ENCODE measurements at places on chromosomes 13 and 19.

DNA sequence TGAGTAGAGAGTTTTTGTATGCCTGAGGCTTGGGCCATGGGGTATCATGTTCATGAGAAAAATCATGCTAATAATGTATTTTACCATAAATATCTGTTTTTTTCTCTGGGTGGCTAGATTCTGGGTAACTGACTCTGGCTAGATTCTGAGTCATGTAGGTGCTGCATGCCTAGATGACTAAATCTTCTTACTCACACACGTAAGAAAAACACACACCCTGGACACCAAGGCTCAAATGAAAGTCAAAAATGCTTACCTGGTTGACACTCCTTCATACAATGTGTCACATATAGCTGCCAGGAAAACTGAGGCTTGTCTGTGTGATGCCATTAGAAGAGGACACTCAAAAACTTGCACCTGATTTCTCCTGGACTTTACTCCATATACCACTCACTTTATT is 597.4 kb upstream of the SLITRK1 start:
- peak; percentile 15 for DNase-seq

DNA sequence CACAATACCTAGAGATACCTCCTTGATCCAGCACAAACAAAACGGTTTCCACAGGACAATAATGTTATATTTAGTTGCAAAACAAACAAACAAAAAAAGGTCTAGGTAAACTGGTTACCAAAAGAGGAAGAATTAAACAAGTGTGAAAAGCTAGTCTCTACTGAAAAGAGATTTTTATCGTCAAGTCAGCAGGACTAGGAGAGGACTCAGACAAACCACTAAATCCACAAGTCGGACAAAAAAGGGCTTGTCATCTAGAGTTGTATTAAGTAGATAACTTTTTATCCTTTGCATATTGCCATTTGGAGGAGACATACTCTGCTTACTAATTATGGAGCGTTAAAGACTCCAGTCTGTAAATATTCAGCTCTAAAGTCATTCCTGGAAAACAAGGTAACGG is 9.9 kb upstream of the KPNA3 start:
- no peak for DNase-seq

GRCh38 chr19:30340771-30341561 is 31.2 kb upstream of the ZNF536 start:
- peak; percentile 53 for DNase-seq

DNA sequence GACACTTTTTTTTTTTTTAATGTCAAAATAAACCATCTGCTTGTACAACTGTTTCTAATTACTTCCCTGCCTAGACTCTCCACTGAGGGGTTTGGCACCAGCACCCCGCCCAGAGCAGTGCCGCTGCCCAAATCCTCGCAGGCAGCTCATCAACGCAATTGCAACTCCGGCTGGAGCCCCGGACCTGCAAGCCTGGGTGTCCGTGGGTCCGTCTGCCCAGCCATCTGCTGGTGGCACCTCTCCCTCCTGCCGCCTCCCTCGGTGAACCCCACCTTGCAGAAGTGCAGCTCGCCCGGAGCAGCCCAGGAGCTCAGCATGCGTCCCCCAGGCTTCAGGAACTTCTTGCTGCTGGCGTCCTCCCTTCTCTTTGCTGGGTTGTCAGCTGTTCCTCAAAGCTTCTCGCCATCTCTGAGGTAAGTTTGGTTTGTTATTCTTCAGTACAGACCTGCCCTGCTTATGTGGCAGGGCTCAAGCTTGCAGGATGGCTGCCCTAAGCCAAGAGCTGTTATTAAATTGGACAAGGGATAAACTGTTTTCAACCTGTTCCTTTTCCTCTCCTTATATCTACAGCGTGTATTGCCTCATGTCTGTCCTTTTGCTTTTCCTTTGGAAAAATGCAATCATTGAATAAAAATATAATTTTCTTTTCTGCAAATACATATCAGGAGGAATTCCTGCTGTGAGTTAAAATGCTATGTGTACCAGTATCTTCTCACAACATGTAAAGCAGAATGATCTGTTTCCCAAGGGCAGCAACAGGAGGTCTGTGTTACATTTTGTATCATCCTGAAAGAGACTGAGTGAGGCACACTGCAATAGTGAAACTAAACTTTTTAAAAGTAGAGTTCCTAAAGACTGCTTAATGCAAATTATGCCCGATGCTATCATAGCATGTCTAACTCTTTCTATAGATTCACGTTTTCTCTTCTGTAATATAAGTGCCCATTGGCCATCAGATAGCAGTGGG is at the start of gene ITGBL1:
Gene ITGBL1 (plus strand): TSS at position 157 of the 967 bp plus-strand sequence. CDS start 159 bp downstream, at position 316.
- DNase-seq, result peak; percentile 37

DNA sequence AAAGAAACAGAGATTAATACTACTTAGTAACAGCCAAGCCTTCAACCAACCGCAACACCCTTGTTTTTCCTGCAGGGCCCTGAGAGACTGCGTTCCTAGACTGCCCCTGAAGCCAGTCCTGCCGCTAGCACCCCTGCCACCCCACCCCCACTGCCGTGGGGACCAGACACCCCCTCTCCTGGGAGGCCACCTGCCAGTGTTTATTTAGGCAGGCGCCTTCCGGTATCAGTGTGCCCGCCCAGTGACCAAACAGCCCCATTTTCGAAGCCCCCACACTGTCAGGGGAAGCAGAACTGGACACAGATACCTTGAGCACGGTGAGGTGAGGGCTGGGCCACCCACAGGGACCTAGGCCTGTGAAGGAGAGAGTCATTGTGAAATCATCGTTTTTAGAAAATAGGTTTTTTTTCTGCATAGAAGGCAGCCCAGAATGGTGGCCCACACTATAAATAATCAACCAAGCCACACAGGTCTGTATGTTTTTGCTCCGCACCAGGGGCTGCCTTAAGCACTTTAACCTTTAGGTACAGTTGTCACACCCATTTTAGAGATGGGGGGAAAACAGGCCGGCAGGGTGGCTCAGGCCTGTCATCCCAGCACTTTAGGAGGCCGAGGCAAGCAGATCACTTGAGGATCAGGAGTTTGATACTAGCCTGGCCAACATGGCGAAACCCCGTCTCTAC is 3.5 kb upstream of the TLE5 start:
- no peak for DNase-seq

DNA sequence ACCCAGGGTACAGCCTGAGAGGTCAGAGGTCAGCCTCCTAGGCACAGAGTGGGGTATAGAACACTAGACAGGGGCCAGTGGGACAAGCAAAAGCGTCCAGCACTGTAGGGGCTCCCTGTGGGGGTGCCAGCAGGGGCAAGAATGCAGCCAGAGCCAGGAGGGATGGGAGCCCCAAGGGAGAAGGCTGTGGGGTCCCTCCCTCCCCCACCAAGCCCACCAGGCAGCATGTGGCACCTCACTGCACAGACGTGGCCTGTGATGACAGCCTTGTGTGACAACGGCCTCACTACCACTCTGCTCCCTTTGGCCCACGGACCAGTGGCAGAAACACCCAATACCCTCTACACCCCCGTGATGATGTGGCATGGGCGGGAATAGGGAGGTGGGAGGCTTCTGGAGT is 10.1 kb downstream of the ARMC6 start:
- DNase-seq, result no peak

- DNase-seq, result no peak
These were observed 1.2 kb downstream of the CADM4 start for GRCh38 chr19:43638214-43638994.

- DNase-seq, result no peak
These were observed 30.5 kb downstream of the TNFSF14 start for GRCh38 chr19:6639439-6639838.
